ENCODE measurements at places on chromosomes 11 and 22.

GRCh38 chr11:10878408-10879214, 20.8 kb upstream of the ZBED5 start:
- DNase-seq, result peak; percentile 59

DNA sequence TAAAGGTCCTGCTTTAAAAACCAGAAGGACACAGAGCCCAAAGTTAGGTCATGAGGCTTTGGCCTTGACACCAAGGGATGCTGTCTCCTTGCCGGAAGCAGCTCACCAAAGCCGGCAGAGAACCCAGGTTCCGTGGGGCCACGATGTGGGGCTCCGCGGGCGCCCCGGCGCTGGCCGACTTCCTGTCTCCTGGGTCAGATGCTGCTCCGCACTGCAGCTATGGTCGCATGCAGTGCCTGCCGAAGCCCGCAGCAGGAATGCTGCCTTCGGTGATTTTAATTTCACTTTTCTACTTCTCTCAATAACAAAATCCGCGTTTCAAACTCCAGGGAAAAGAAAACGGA, 454 bp upstream of the OTUB1 start:
- no peak for DNase-seq

DNA sequence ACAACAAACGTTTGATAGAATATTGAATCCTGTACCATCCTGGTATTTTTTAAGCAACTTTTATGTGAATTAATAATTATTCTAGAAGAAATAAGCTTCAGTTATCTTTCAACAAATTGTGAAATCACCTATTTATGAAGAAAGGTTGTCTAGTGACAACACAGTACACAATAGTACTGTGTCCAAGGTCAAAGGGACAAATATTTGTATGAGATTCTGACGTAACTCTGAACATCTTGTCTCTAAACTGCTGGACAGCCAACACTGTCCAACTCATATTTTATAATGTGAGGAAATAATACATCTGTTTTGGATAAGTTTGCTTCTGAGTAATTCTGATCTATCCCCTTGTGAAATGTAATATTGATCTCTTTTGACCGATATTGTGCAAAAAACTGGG, 18.9 kb downstream of the CASP5 start:
- no peak for DNase-seq

GRCh38 chr11:117413616-117414015, 86.0 kb downstream of the CEP164 start:
- no peak for DNase-seq

DNA sequence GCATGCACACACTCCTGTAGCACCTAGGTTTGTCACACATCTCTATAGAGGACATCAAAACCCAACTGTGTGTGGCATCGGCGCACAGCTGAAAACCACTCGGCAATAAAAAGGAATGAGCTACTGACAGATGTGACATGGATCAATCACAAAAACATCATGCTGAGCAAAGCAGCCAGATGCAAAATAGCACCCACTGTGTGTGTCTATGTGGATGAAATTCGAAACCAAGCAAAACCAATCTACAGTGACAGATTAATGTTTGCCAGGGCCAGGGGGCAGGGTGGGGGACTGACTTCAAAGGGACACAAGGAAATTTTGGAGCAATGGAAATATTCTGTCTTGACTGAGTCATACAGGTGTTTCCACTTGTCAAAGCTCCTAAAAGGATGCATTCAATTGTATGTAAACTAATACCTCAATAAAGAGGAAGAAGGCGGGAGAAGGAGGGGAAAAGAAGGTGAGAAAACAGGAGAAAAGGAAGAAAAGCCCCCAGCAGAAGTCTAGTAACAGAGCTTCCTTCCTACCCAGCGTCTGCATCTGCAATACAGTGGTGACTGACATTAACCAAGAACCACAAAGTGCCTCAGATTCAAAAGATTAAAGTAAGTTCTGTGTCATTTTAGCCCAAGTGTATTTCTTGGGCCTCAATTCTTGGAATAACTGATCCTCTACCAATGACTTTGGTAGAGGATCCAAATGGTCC, 49.8 kb downstream of the PACSIN2 start:
- DNase-seq, result no peak

- no peak for DNase-seq
Observed at GRCh38 chr11:46512261-46512881, 81.5 kb downstream of the AMBRA1 start.

DNA sequence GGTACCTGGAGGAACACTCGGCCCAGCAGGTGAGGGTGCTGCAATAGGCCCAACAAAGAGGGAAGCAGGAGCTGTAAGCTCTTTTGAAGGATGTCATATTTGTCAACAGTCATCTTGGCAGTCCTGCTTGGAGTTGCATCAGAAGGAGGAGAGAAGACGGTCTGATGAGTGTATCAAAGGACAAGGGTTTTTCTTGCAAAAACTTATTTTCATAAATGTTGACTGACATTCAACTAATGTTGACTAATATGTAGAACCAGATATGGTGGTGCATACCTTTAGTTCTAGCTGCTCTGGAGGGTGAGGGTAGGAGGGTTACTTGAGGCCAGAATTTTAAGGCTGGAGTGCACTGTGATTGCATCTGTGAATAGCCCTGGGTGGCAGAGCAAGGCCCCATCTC, 72.3 kb downstream of the CABIN1 start:
- no peak for DNase-seq

- DNase-seq, result no peak
Observed at GRCh38 chr11:76048763-76049162, 157.5 kb downstream of the WNT11 start.
